ENCODE measurements at places on chromosomes 1 and 21. TPM values are rescaled to one million over a fixed set of nuclear protein-coding genes. Genes with fewer than 3 reads are reported as not detected.

ATP6V1G3 gene
- total RNA-seq = not detected

FAM72C gene
- not detected for total RNA-seq

SELE gene
- total RNA-seq = not detected

CFAP107 gene
- not detected for total RNA-seq

NPHS2 gene
- not detected for total RNA-seq

SLC44A5 gene
- total RNA-seq = not detected

DIO1 gene
- total RNA-seq = not detected

OR2T1 gene
- not detected for total RNA-seq

PIK3R3 gene
- total RNA-seq = 1.9 TPM

VHLL gene
- not detected for total RNA-seq

NUP210L gene
- not detected for total RNA-seq

DNA sequence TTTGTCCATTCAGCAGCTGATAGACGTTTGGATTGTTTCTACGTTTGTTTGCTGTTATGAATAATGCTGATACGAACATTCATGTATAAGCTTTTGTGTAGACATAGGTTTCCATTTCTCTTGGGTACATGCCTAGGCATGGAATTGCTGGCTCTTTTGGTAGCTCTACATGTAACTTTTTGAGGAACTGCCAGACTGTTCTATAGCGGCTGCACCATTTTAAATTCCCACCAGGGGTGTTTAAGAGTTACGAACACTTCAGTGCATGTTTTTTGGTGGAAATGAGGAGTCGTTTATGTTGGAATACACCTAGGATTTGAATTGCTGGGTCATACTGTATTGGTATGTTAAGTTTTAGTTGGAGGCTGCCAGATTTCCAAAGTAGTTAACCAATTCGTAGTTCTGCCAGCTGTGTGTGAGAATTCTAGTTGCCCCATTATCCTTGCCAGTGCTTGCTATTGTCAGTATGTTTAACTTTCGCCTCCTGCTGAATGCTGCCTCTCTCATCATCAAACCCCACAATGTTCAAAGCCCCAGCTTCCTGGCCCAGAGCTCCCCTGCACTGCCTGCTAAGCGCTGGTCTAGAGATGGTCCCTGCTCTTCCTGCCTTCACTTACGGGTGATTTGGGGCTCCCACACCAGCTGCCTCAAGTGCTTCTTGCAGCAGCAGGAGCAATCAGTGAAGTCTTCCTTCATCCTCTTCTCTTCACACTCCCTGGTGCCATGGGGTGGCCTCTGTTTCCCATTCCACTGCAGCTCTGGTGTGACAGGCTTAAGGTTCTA is 81.0 kb downstream of the MAN1C1 start:
- no peak for DNase-seq

- no peak for DNase-seq
Observed at GRCh38 chr1:38055965-38056364, 9.4 kb upstream of the POU3F1 start.

- DNase-seq = no peak
Observed at GRCh38 chr1:54464477-54465146, 58.4 kb upstream of the SSBP3 start.

- DNase-seq = peak; percentile 13
Observed at GRCh38 chr1:61241411-61241838, 159.1 kb downstream of the NFIA start.

DNA sequence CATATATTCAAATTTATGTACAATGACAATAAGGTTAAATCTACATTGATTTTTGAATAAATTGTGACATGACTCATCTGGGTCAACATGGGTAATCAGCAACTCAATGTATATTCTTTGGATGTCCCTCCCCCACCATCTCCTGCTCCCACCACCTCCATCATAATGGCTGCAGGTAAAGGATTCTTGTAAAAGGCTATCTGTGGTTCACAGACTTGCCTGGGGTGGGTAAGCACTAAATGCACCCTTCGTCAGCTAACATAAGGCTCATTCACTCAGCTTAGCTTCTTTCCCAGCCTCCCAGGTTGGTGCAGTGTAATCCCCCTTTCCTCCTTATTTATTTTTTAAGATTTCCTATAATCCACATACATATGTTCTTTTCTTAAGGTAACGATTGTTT is 355.7 kb upstream of the DPYD start:
- no peak for DNase-seq

DNA sequence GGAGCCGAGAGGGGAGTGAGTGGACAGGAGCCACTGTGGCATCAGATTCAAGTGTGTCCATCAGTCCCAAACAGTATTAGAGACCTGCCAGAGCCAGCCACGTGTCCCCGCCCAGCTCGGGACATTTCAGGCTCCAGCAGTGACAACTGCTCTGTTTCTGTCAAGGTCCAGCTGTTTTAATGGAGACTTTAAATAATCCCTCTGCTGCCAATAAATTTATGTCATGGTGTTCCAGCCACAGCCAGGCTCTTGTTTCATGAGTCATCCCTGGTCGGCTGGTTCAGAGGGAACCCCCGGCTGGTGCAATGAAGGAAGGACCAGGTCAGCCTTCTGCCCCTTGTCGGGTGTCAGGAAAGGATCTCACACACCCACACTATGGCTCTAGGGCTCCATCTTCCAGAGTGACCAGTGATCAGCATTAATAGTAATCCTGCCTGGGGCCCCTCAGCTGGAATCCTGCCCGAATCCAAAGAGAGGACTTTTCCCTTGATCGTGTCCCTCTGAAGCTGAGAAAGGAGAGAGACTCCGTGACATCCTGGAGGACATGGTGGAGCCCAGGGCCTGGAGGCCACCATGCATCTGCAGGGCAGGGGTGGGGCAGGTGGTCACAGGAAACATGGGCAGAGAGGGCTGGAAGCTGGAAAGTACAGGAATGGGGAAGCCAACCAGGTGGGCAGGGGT is 197.3 kb downstream of the MATN1 start:
- peak; percentile 89 for DNase-seq

DNA sequence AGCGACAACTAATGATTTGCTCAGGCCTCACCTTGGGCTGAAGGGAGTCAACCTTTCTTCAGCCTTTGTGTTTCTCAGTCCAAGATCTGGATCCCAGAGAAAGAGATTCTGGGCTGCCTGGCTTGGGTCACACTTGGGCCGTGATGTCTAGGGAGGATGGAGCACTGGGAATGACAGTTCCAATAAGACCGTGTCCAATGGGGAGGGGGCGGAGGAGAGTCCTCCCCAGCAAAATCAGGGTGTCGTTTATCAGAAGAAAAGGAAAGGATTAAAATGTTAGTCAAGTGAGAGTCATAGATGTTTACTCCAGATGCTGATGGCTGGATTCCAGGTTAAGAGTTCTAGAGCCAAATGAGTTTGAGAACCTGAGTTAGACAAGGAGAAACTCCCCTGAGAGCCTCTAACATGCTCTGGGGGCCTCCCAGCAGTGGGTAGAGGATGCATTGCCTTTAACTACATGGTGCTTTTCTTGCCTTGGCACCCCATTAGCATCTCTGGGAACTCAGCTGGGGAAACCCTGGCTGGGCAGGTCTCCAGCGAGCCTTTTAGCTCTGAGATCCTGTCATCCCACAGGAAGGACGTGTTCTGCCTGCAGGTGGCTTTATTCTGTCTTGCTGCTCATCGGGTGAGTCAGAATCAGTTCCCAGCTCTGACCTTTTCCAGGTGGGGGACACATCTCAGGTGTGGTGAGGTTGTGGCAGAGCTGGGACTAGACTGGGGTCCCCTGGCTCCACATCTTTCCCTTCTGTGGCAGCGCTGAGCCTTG is 22.2 kb downstream of the NIPAL3 start:
- DNase-seq = peak; percentile 73

DNA sequence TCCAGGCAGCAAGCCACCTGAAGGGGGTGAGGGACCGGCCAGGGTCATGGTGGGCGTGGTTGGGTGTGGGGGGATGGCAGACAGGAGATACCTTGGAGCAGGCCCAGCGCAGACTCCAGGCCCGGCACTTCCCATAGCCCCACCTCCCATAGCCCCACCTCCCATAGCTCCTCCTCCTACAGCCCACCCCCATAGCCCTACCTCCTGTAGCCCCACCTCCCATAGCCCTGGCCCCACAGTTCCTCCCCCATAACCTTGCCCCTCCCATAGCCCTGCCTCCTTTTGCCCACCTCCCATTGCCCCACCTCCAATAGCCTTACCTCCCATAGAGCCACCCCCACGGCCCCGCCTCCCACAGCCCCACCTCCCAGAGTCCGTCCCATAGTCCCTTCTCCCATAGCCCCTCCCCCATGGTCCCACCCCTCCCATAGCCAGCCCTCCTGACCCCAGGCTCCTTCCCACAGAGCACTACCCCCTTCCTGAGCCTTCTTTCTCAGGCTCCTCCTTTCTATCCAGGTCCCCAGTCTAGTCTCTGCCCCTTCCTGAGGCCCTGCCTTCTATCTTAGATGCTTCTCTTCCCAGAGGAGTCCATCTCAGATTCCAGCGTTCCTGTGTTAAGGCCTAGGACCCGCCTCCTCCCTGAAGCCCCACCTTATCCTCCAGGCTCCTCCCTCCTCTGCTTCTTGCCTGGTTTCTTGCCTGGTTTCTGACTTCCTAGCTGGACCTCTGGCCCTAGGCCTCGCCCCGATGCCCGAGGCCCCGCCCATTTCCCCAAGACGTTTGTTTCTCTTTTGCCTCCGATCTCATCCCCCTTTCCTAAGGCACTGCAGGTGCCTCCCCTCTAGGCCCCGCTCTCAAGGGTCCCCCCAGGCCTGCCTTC is 46.8 kb downstream of the PTPRU start:
- peak; percentile 19 for DNase-seq

- no peak for DNase-seq
Observed at GRCh38 chr1:145701306-145701862, 5.8 kb downstream of the PDZK1 start.

- peak; percentile 12 for DNase-seq
Observed at GRCh38 chr1:102191723-102192122, 195.0 kb upstream of the OLFM3 start.

DNA sequence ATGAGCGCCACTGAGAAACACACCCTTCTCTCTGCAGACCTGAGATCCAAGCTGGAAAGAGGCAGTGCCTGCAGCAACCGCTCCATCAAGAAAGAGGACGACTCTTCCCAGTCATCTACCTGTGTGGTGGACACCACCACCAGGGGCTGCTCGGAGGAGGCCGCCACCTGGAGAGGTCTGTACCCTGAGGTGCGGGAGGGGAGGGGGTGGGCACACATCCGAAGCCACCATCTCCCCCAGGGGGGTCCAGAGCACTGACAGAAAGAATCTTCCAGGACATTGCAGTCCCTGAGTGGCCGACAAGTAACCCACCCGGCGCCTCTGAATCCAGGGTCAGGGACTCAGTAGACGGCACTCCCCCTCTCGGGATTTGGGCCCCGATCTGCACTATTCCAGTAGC is 23.0 kb downstream of the TMEM201 start:
- no peak for DNase-seq

GRCh38 chr1:73104749-73105148 is 822.4 kb upstream of the NEGR1 start:
- no peak for DNase-seq

DNA sequence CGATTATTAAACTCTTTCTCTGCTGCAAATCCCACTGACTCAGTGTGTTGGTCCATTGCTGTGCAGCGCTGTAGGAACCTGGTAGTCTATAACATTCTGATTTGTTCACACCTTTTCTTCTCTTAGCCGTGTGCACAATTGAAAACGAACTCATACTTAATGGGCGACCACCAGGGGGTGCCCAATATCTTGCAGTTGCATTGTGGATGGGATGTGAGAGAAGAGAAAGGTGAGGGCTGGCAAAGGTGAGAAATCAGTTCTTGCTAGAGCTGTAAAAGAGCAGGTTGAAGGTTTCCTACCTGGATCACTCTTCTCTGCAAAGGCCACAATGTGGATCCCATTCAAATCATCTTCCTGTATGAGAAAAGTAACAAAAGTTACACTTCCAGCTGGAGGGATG is 51.0 kb downstream of the CASQ2 start:
- DNase-seq = peak; percentile 36

GRCh38 chr1:33319949-33320618 is 814 bp downstream of the A3GALT2 start:
- DNase-seq = no peak

- DNase-seq = no peak
Observed at GRCh38 chr21:45578811-45579381, 36.7 kb upstream of the SLC19A1 start.

DNA sequence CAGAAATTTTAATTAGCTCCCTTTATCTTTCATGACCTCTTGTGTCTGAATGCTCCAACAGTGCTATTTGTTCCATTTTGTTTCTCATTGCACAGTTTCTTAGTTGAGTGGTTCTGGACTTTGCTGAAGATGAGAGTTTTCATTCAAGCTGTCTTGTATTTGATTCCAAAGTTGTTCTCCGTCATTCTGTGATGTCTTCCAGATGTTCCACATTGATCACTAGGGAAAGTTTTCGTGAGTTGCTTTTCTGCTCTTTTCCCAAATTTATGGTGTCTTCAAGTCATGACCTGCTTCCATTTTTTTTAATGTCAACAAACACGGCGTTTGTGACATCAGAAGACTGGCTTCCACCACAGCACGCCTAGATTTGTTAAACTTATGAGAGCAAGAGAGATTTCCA is 575.5 kb downstream of the MRPL39 start:
- DNase-seq = no peak

DNA sequence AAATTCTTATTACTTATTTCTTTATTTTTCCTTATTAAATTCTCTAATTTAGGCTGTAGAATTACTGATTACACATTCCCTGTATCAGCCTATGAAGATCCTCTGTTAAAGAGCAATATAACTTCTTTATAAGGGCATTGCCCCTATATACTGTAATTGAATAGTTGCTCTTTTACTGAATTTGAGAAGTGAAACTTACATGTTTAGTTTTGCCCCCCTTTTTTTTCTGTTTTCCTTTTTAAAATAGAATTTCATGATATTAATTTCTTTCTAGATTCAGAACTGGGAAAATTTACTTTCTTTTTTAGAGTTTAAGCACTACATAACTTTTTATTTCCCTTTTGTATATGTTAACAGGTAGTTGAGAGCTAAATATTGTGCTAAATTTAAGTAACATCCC is 29.5 kb upstream of the PGM1 start:
- DNase-seq = no peak

DNA sequence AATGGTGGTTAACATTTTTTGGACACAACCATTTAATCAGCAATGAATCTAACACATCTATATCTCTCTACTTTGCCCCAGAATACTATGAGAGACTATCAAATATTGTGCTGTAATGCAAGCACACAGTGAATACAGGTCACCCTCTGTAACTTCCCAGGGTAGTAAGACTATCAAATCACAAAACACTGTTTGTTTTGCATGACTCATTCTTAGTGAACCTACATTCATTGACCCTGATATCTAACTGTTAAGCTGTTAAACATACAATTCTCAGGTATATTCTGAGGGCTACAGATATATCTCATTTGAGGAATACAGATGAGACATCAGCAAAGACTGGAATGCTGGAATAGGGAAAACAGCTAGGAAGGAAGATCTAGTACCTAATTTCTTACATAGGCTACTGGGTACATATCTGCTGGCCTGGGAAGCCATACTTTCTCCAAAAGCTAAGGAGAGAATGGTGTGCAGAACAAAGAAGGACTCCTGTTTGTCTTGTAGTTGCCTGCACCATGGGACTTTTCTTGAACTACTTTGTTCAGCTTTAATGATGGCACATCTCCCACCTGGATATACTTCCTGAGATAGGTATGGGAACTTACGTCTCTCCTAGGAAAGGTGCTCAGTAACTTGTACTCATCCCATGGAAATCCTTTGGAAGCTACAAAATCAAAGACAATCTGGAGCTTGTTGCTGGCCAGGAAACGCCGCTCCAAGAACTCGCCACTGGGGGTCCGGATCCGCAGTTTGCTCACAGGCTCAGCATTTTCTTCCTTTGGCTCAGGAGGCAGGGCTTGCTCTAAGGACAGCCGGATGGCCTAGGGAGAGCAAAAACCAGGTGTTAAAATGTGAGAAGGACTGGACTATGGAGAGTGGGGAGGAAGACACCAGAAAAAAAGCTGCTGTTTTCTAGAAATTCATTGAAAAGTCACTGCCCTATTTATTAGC is 51.9 kb upstream of the DMRTA2 start:
- no peak for DNase-seq

GRCh38 chr21:23664193-23664694 is 1943.0 kb downstream of the MRPL39 start:
- DNase-seq = no peak
